ENCODE measurements at places on chromosomes 11 and 22. TPM values are rescaled to one million over a fixed set of nuclear protein-coding genes. Genes with fewer than 3 reads are reported as not detected.

MRGPRX3 gene
- not detected for polyA plus RNA-seq

KCTD21 gene
- 5.0 TPM for polyA plus RNA-seq

SLC5A1 gene
- polyA plus RNA-seq: 12.2 TPM

DTX4 gene
- polyA plus RNA-seq: 0.86 TPM
